T-helper 2 cell (primary cell): ENCODE measurements at places on chromosomes 6 and 20.

DNA sequence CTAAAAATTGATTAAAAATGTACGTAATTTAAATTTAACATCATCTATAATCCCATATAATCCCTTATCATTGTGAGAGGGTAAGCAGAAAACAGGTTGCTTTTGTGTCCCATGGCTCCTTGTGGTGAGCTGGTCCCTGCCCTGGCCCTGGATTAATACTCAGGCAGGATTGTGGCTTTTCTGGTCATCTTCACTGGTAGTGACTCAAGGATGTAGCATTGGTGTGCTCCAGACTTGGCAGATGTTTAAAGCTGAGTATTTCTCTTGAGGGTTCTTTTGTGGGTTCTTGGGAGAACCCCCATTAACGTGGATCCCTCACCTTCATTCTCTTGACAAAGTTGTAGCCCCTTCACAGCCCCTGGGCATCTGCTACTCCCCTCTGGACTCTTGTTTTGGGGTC lies 39.3 kb downstream of the SNRNP48 start:
- no peak for DNase-seq

GRCh38 chr6:85544776-85545175 lies 48.9 kb downstream of the SNX14 start:
- no peak for DNase-seq

DNA sequence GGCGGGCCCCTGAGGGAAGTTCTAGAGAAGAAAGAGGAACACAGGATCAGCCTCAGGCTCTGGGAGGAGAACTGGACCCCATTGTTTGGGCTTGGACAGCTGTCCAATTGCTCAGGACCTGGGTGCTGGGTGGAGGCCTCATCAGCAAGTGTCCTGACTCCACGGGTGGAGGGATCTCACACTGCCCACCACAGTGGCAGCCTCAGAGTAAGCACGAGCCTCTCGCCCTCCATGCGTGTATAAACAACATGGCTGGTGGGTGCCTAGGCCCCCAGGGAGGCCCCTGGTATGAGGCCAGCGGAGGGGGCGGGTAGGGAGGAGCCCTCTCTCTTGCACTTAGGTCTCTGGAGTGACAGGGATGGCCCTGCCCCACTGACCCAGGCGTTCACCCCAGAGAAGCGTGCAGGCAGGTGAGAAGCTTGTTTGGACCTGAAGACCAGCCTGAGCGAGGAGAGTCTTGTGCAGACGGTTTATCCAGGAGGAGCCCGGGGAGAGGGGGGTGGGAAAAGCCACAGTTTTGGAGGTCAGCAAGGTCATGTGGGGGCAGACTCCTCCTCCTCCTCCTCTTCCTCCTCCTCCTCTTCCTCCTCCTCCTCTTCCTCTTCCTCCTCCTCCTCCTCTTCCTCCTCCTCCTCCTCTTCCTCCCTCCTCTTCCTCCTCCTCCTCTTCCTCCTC lies 41.9 kb upstream of the BHLHE23 start:
- no peak for DNase-seq

DNA sequence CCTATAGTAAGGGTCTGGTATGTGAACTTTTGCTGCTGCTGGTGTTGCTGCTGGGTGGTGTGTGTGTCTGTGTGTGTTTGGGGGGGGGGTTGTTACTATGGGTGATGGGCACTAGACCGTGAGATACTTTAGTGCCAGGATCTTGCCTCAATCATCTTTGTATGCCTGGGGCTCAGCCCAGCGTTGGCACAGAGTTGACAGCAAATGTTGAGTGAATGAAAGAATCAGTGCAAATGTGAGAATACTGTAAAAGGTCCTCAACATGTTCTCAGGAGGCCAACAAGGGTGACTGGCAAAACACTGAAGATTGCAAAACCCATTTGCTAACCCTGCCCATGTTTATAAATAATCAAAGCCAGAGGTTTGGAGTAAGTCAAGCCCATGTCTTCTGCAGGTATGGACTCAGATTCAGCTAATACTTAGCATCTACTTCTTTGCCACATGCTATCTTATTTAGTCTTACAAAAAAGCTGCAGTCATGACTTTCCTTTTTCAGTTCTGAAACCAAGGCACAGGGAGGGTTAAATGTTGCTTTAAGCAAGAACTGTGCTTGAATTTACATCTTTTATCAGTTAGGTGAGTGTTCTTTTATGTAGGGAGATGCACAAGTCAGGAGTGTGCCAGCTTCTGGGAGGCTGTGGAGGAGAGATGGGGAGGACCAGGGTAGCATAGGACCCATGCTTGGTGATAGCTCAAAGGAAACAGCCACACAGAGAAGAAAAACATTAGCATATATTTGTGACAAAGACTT lies 125.3 kb upstream of the SPACA1 start:
- DNase-seq = no peak

GRCh38 chr6:105608711-105609374 lies 206.0 kb upstream of the PREP start:
- no peak for DNase-seq

GRCh38 chr20:16615199-16615598 lies 42.0 kb upstream of the KIF16B start:
- no peak for DNase-seq

DNA sequence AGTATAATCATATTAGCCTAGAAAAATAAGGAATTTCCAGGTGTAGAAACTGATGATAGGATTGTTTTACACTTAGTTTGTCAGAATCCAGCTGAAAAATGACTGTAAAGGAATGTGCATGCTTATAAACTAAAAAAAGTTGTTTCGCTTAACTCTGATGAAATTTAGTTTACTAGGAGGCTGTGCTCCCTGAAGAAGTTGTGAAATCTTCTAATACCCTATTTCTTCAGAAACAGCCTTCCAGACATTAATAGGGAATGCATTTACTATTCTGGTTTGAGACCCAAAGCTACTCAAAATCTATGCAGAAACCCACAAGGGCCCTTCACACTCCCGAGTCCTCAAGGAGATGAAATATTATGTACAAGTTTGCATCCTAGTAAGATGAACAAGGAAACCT lies 105.5 kb upstream of the SSTR4 start:
- no peak for DNase-seq

DNA sequence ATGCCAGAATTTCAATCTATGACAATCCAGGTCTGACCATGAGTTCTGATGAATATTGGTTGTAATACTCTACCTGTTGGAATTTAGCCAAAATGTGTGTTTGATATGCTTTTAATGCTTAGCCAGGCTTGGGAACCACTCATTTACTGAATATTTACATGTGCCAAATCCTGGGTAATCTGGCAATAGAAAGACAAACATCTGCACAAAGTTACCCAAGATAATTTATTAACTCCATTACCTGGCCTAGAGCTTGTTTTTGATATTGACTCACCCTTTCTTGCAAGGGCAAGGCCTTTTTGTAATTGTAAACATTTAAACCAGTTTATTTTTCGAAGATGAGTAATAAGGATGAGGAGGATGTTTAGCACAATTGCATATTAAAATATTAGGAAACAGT lies 13.5 kb upstream of the CD2AP start:
- DNase-seq = no peak
